ENCODE measurements at places on chromosomes 16 and 17.

- DNase-seq, result no peak
Observed at GRCh38 chr17:5297245-5297644, 15.2 kb downstream of the RABEP1 start.

- DNase-seq, result no peak
Observed at GRCh38 chr17:74952431-74953133, 16.9 kb downstream of the OTOP3 start.

GRCh38 chr16:8673611-8674412 lies 605 bp upstream of the ABAT start:
- no peak for DNase-seq

DNA sequence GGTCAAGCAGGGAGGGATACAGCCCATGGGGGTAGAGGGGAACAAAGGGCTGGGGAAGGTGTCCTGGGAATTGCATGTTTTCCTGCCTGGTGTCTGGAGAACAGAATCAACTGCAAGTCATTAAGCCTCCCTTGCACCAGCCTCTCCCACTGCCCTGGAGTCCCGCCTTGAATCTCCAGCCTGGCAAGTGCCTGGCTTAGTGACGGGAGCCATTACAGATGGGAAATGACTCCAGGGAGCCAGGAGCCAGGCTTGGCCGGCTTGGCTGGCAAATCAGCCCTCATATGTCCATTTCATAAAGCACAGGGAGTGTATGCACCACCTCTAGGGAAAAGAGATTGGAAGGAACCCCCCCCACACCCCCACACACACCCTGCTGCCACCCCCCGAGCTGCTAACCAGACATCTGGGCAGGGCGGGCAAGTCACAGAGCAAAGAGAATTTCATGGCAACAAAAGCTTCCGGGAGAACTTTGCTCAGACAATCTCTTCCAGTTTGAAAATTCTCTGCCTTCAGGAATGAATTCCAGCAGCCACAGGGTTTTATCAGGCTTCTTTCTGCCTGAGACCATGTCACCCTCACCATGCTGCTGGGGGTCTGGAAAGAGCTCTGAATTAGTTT lies 127.7 kb downstream of the NTN1 start:
- no peak for DNase-seq

- no peak for DNase-seq
Observed at GRCh38 chr16:69890892-69891282, 60.2 kb upstream of the CLEC18A start.

DNA sequence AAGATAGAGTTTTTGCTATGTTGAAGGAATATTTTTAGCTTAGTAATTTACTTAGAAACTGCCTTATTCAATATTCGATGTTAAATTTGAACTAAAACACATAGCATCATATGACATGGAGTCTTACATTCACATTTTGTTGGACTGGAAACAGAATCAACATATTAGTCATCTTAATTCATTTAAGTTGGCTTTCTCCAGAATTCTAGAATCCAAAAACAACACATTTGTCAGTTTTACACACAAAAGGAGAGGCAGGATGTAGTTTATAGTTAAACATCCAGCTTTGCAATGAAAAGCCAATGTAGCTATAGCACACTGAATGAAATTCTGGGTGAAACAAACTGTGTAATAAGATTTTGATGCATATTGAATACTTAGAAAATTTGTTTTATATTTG lies 43.3 kb downstream of the WWOX start:
- no peak for DNase-seq

- DNase-seq, result no peak
Observed at GRCh38 chr17:13099926-13100325, 82.1 kb upstream of the ELAC2 start.

DNA sequence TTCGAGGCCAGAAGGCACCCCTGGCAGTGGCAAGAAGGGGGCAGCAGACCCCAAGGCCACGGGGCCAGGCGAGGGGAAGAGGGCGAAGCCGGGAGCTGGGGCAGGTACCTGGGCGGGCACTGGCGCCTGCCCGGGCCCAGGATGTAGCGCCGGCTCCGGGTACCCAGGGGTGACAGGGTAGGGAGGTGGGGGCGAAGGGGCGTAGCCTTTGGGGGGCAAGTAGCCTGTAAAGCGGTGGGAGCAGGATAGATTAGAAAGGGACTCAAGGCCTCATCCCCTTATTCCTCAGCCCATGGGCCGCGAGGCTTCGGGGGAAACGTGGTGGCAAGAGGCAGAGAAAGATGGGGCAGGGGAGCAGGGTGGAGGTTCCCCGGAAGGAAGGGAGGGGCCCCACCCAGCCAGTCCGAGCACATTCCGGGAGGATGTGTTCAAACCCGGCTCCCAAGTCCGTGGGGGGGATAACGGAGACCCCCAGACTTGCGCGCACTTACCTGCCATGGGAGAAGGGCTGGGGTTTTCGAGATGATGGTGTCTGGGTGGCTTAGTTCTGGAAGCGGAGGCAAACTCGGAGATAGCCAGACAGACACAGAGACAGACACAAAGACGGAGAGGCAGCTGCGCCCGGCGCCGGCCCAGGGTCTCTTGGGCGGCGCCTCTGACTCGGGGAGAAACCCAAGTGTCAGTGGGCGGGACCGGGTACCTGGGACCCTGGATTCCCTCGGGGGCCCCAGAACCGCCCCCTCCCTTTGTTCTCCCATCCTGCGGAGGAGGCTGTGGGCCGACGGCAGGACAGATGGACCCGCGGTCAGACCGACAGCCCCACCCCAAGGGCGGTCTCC lies 493 bp downstream of the PLSCR3 start:
- peak; percentile 47 for DNase-seq

DNA sequence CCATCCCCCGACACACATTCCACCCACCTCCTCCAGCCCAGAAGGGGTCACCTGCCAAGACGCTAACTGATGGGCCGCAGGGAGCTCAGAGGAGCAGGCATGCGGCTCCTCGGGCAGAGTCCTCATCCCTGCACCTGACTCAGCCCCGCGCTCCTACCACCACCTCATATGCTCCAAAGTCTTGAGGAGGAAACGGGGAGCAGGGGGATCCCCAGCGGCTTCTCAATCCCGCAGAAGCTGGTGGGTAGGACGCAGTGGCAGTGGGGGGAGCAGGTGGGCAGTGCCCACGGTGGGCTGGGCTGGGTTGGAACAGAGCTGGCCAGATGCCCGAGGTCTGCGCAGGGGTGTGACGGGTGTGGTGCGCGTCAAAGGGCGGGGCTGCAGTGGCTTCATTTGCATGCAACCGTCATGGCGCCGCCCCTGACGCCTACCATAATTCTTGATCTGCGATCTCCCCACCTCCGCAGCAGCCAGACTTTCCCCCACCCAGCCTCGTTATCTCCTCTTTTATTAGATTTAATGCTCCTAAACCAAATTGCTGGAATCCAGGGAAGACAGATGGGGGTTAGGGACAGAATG lies 39.0 kb upstream of the EMP2 start:
- peak; percentile 59 for DNase-seq

DNA sequence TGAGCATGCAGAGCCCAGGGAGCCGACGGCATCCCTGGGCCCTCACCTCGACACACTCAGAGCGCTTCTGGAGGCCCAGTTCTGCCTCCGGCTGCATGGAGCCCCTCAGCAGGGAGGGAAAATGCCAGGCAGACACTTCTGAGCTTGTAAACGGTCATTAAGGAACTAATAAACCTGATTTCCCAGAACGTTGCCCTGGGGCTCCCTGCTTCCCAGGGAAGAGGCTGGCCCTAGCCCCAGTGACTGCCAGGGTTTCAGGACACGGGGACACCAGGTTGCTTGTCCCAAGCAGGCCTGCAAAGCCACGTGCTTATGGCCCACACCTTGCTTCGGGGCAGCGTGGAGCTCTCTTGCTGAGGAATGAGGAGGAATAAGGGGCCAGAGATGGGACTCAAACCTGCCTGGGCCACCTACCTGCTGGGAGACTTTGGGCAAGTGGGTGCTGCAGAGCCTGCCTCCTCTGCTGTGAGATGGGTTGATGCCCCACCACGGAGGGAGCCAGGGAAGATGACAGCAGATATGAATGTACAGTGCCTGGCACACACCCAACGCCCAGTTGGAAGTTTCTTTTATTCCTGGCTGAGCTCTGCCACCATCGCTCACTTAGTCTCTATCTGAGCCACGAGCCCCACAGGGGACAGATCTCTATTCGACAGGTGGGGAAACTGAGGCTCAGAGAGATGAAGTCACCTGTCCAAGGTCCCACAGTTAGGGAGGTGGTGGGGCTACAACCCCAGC lies 5.4 kb downstream of the RHBDF2 start:
- DNase-seq, result no peak

- no peak for DNase-seq
Observed at GRCh38 chr17:32720671-32721070, 156.3 kb downstream of the MYO1D start.

DNA sequence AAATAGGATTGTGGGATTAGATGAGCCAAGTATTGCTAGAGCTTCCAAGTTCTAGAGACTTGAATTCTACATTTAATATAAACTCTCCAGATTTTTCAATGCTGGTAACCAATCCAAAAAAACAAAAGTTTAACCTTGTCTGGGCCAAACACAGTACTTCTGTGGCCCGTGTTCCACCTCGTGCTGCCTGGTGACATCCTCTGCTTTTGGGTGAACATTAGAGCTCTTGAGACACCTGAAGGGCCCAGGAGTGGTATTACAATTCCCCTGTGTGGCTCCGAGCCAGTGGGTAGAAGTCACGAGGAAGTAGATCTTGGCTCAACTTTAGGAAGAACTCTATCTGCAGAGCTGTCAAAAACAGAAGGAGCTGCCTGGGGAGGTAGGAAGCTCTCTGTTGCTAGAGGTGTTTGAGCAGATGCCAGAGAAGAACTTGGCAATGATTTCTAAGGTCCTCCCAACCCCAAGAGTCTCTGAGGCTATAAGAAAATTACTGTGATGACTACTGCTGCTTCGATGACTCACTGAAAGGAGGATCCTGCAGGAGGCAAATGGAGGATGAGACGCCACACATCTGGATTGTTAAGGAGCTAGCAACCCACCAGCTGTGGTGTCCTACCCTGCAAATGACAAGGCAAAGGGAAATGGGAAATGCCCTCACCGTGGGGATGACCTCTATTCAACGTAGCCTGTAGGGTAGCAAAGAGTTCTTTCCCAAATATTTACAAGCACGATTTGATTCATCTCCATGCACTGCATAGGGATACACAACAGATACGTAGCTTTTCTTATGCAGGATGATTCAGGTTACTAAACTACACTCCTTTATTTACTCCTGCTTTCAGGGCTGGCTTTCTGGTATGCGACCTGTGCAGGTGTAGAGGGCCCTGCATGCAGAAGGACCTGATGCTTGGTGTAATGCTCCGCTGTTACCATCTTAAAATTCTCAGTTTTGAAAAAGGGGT lies 45.8 kb upstream of the GAS7 start:
- peak; percentile 66 for DNase-seq

- no peak for DNase-seq
Observed at GRCh38 chr17:36980280-36980761, 31.6 kb downstream of the AATF start.

DNA sequence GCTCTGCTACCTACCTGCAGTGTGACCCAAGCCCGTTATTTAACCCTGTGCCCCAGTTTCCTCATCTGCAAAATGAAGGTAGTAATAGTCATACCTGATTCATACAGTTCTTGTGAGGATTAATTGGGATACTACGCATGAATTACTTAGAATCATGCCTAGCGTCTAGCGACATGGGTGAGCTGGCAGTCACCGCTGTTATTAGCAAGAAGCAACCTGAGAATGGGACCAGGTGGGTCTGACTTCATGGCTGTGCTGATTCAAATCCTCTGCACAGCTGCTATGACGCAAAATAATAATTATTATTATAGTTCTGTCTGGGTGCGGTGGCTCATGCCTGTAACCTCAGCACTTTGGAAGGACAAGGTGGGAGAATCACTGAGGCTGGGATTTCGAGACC lies 7.9 kb downstream of the SOCS1 start:
- DNase-seq, result no peak

- no peak for DNase-seq
Observed at GRCh38 chr17:2503627-2504026, 8.1 kb downstream of the METTL16 start.

DNA sequence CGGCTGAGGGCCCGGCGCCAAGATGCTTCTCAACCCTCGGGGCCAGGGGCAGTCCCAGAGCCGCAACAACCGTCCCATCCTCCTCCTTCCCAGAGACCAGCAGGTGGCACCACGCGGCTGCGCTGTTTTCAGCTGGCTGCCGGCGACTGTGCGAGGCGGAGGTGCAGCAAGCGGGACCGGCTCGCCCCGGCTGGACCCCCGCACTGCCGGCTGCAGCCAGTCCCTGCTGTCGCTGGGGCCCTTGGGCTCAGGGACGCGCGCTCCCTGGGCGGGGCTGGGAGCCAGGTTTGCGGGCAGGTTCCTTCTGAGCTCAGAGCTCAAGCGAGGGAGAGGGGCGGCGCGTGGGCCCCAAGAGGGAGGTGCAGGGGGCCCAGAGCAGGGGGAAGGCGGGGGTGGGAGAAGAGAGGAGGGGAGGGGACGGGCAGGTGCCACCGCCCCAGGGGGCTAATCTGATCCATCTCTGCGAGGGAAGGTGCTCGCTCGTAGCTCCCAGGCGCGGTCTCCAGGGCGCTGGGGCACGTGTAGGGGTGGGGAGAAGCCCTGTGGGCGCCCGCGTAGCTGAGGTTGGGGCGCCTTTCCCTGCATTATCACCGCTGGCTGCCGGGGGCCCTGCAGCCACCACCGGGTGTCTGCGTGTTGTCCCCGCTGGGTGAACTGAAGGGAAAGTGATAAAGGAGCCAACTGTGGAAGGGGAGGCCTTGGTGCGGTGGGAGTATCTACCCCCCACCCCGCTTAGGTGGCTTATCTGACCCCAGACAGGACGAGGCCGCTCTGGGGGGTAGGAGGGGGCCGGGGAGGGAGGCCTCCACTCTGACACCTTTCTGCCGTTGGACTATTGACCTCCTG lies 24.2 kb downstream of the STAT5A start:
- DNase-seq, result peak; percentile 88

DNA sequence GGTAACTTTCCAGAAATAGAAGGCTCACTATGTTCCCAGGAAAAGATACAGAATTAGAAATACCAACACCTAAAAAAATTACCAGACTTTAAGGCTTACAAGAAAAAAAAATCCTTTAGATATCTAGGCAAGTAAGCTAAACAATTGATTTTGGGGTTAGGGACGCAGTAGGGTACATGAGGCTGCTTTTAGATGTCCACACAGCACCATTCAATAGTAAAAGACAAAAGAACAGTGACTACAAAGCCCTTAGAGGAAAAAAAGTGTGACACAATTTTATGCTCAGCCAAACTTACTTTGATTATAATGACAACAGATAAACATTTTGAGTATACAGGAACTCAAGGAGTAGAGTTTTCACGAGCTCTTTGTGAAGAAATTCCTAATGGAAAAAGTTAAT lies 29.9 kb downstream of the METTL16 start:
- no peak for DNase-seq

All from AG20443 (cell line).